ENCODE measurements at places on chromosomes 4 and X. TPM values are rescaled to one million over a fixed set of nuclear protein-coding genes. Genes with fewer than 3 reads are reported as not detected.

DNA sequence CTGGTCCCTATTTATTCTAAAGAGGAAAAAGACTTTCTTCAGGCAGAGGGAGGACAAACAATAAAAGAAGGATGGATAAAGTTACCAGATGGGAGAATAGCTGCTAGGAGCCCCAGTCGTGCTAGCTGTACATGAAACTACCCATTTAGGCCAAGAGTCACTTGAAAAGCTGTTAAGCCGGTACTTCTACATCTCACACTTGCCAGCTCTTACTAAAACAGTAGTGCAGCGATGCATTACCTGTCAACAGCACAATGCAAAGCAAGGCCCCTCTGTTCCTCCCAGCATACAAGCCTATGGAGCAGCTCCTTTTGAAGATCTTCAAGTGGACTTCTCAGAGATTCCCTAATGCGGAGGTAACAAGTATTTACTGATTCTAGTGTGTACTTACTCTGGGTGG, 1138.8 kb downstream of the ARAP2 start:
- no peak for DNase-seq

GRCh38 chr4:26248647-26249046, 72.2 kb upstream of the RBPJ start:
- DNase-seq: peak; percentile 46

DNA sequence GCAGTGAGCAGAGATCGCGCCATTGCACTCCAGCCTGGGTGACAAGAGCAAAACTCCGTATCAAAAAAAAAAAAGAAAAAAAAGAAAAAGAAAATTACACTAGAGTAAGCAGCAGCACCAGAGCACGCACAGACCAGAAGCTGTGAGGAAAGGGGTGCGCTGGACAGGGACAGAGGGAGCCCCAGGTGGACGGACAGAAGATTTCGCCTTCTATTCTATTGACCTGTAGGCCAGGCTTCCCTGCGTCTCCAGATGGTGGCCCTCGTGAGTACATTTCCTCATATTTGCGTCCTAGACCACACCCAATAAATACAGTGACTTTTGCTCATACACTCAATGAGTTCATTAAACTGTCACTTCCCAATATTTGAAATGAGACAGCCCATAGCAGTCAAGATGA, 19.1 kb downstream of the MTNR1A start:
- DNase-seq: no peak

The XAGE2 gene
- not detected for total RNA-seq

The BTK gene
- total RNA-seq: 13.9 TPM
